CD8-positive, alpha-beta memory T cell (primary cell): ENCODE measurements at places on chromosomes 1 and 21. TPM values are rescaled to one million over a fixed set of nuclear protein-coding genes. Genes with fewer than 3 reads are reported as not detected.

DNA sequence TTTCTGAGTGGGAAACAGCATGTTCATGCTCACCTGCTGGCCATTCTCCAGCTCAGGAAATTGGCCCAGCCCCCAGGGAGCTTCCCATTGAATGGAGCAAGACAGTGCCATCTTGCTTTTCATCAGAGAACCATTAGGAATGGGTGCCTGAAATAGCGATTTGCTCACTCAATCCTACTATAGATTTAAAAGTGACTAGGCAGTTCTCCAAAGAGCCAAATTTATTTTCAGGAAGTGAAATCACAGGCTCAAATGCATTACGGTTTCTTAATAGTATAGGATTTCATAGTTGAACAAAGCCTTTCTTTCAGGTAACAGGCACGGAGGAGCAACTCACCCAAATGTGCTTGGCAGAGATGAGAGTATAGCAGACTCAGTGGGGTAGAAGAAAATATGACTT lies 272.1 kb downstream of the GRIK1 start:
- no peak for DNase-seq

- DNase-seq, result no peak
These were observed 59.8 kb downstream of the ERG start for GRCh38 chr21:38438462-38438893.

- DNase-seq, result no peak
These were observed 61.6 kb upstream of the TENT5B start for GRCh38 chr1:27074175-27074780.

GRCh38 chr1:204574865-204575163 lies 58.6 kb downstream of the MDM4 start:
- DNase-seq, result no peak

The TMEM201 gene
- total RNA-seq, result 32.2 TPM
